Vagina (tissue), 2 donors: ENCODE measurements at places on chromosomes 12 and 14. TPM values are rescaled to one million over a fixed set of nuclear protein-coding genes. Genes with fewer than 3 reads are reported as not detected.
A peak's percentile ranks its signal among the peaks of the same experiment; 100 is the strongest.

CAPZA3 gene
- not detected for total RNA-seq

GRCh38 chr14:105582639-105583038 lies 56.3 kb downstream of the TMEM121 start:
- no peaks in the 10 kb centered on the region for H3K27me3 ChIP-seq
- no peaks in the 10 kb centered on the region for H3K36me3 ChIP-seq
- H3K4me3 ChIP-seq = no peak overlapping the region

DNA sequence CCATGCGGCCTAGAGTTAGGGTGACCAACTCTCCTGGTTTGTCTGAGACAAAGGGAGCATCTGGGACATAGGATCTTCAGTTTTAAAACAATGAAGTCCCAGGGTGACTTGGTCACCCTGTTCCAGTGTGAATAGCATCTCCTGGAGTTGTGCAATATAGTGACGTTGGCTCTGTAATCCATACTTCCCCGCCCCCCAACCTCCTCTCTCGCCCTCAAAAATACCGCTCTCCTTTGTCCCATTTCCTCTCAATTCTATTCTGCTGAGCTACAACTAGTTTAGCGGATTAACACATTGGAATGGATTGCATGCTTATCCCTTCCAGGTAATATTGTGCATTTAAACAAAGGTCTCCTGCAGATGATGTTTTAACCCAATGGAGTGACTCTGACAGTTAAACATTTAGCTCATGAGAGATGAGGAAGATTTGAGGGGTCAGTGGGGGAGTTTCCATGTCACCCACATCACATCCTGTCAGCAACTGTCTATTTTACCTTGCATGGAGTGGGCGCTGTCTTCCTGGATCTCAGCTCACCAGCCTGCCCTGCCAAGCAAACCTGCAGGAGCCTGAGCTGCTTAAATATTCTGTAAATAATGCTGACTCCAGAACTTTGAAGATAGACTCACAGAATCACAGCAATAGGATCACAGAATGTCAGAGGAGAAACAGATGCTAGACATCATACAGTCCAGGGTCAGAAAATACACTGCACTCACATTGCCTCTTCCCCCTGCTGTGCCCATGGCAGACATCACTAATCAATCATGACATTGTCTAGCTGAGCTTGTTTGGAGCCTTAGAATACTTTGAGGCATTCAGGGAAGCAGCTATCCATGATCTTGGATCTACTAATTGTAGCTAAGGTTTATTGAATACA lies 43.0 kb downstream of the MAP1LC3B2 start:
- no peaks in the 10 kb centered on the region for H3K27me3 ChIP-seq
- H3K36me3 ChIP-seq = no peaks in the 10 kb centered on the region
- peaks cover 42% of the 10 kb centered on the region for H3K4me1 ChIP-seq

GRCh38 chr12:16324772-16325171 lies 22.7 kb upstream of the MGST1 start:
- H3K4me1 ChIP-seq = no peaks in the 10 kb centered on the region
- H3K36me3 ChIP-seq = no peaks in the 10 kb centered on the region
- no peaks in the 10 kb centered on the region for H3K27me3 ChIP-seq
- H3K4me3 ChIP-seq = no peak overlapping the region

DNA sequence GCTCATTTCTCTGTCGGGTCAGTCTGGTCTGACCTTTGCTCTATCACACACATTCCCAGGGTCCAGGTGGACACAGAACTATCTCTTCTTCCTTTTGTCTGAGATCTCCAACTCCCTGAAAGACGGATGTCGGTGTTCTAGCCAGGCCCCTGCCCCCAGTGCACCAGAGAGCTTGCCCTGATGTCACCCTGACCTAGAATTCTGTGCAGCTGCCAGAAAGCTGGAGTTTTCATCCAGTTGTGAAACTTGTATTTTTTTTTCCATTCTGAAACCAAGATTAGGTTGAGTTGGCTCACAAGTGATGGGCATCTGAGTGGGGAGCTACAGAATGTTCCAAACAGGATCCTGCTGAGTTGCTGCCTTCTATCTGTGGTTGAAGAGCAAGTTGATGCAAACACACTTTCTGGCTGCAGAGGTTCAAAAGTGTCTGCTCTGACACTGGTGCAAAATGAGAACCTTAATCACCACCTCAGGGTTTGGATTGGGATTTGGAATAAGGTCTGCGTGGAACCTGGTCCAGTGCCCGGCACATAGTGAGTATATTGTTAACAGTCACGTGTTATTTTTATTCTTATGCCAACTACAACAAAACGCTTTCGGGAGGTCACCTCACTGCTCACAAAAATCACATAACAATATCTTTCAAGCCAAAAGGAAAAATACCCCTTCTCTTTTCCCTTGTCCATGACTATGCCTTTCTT lies 211.5 kb downstream of the SLC15A4 start:
- no peaks in the 10 kb centered on the region for H3K27me3 ChIP-seq
- peaks cover 18% of the 10 kb centered on the region for H3K4me1 ChIP-seq
- DNase-seq = no peak
- H3K36me3 ChIP-seq = no peaks in the 10 kb centered on the region
- H3K4me3 ChIP-seq = no peak overlapping the region
- peak overlapping the region; percentile 47 for H3K27ac ChIP-seq

GRCh38 chr12:108679106-108679681 lies 45.5 kb upstream of the SELPLG start:
- no peak overlapping the region for H3K27ac ChIP-seq
- H3K36me3 ChIP-seq = no peaks in the 10 kb centered on the region
- H3K4me3 ChIP-seq = no peak overlapping the region
- H3K27me3 ChIP-seq = no peaks in the 10 kb centered on the region

FAM181A gene
- total RNA-seq = not detected

GRCh38 chr12:58487678-58488161 lies 432.6 kb downstream of the LRIG3 start:
- no peak overlapping the region for H3K27ac ChIP-seq
- H3K4me1 ChIP-seq = no peaks in the 10 kb centered on the region
- no peak for DNase-seq

CMKLR1 gene
- 10.1 TPM for total RNA-seq

- H3K36me3 ChIP-seq = peaks cover 4% of the 10 kb centered on the region
- peaks cover 55% of the 10 kb centered on the region for H3K4me1 ChIP-seq
- no peak for DNase-seq
- H3K27me3 ChIP-seq = no peaks in the 10 kb centered on the region
- peak overlapping the region; percentile 84 for H3K27ac ChIP-seq
Measured at GRCh38 chr12:124411953-124412645, 117.2 kb downstream of the RFLNA start.

- no peak overlapping the region for H3K4me3 ChIP-seq
- H3K36me3 ChIP-seq = no peaks in the 10 kb centered on the region
- H3K4me1 ChIP-seq = no peaks in the 10 kb centered on the region
- no peak overlapping the region for H3K27ac ChIP-seq
Measured at GRCh38 chr14:94461526-94462218, 9.1 kb upstream of the SERPINA11 start.

- H3K27me3 ChIP-seq = no peaks in the 10 kb centered on the region
- H3K27ac ChIP-seq = no peak overlapping the region
- H3K36me3 ChIP-seq = no peaks in the 10 kb centered on the region
- peaks cover 3% of the 10 kb centered on the region for H3K4me1 ChIP-seq
- DNase-seq = no peak
Measured at GRCh38 chr14:104593710-104594136, 10.8 kb downstream of the TMEM179 start.
